ENCODE measurements at places on chromosomes 4 and X.

DNA sequence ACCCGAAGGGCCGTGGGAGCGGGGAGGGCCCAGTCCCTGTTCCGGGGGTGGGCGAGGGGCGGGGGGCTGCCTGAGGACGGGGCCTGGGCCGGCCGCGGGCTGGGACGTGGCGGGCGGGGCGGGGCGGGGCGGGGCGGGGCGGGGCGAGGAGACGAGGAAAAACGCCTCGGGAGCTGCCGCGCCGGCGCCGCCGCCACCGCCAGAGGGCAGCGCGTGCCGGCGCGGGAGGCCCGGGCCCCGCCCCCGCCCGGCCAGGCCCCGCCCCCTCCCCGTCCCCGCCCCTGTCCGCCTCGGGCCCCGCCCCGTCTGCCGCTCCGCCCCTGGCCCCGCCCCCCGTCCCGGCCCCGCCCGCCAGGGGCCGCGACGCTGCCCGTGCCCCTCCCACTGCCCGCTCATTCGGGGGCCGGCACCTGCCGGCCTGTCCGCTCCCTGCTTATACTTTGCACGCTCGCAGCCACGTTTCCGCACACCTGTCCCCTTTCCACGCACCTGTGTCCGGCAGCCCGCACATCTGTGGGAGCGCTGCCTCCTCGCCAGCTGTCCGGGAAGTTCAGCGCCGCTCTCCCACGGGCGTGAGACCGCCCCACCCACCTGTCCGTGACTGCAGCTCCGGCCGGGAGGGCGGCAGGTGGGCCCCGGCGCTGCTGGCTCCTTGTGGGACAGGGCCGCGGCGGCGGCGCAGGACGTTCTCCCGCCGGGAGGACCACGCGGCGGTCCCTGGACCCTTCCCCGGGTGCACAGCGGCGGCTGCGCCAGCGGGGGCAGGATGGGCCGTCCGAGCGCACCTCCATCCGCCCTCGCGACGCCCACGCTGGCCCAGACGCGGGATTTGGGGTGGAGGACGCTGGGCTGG is 1.7 kb upstream of the FGFRL1 start:
- peak; percentile 52 for DNase-seq

GRCh38 chr4:116632269-116632668 is 453.1 kb downstream of the TRAM1L1 start:
- DNase-seq = no peak

- no peak for DNase-seq
Measured at GRCh38 chr4:39319676-39320075, 46.5 kb downstream of the RFC1 start.

GRCh38 chrX:28997706-28998463 is 410.6 kb downstream of the IL1RAPL1 start:
- DNase-seq = no peak

- no peak for DNase-seq
Measured at GRCh38 chr4:85127653-85128052, 161.2 kb upstream of the WDFY3 start.

GRCh38 chr4:119025420-119025819 is 110.2 kb upstream of the MYOZ2 start:
- no peak for DNase-seq

DNA sequence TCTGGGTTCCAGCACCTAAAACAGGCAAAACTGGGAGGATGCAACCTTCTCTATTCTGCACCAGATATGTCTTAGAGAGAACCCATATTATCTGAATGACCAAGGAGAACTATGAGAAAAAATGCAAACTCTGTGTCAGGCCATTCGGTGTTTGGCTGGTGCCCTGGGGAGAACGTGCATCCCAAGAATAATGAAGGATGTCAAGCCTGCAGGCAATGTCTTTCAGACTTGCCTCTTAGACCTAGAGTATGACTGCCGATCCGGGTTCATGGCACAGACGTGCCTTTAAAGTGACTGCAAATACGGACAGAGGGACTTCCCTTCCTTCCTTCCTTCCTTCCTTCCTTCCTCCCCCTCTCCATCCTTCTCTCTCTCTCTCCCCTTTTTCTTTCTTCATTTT is 6.9 kb downstream of the XAGE1B start:
- no peak for DNase-seq

- no peak for DNase-seq
Measured at GRCh38 chrX:120751683-120752082, 121.8 kb upstream of the C1GALT1C1 start.

- no peak for DNase-seq
Measured at GRCh38 chr4:65007841-65008439, 598.7 kb upstream of the TECRL start.

DNA sequence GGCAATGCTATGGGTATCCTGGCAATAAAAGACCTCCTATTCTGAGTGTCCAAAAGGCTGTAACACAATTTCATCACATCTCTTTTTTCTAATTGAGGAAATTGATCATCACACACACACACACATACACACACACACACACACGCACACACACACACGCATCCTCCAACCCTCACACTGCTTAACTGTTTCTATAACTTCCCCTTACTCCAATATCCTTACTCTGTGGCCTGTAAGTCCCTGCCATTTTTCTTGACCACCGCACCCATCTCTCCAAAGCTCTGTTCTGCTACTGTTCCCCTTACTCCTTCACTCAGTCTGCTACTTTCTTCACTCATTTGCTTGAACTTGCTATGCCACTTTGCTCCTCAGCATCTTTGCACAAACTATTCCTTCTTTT is 115.6 kb downstream of the AMELX start:
- DNase-seq = no peak

- no peak for DNase-seq
Measured at GRCh38 chr4:177569434-177569833, 127.2 kb upstream of the AGA start.

DNA sequence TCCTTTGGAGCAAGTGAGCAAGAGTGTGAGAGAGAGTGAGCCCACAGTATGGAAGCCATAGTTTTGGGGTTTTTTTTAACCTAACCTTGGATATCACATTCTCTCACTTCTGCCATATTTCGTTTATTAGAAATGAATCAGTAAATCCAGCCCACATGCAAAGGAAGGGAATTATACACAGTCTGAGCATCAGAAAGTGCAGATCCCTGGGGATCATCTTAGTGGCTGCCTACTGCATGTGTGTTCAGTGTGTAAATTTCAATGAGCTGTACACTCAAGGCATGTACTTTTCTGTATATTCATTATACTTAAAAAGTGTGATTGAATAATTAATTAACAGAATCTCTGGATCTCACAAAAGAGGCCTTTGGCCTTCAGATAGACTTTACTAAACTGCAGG is 133.8 kb upstream of the PRPS2 start:
- no peak for DNase-seq

- DNase-seq = no peak
Measured at GRCh38 chr4:5940470-5941203, 47.8 kb upstream of the CRMP1 start.

DNA sequence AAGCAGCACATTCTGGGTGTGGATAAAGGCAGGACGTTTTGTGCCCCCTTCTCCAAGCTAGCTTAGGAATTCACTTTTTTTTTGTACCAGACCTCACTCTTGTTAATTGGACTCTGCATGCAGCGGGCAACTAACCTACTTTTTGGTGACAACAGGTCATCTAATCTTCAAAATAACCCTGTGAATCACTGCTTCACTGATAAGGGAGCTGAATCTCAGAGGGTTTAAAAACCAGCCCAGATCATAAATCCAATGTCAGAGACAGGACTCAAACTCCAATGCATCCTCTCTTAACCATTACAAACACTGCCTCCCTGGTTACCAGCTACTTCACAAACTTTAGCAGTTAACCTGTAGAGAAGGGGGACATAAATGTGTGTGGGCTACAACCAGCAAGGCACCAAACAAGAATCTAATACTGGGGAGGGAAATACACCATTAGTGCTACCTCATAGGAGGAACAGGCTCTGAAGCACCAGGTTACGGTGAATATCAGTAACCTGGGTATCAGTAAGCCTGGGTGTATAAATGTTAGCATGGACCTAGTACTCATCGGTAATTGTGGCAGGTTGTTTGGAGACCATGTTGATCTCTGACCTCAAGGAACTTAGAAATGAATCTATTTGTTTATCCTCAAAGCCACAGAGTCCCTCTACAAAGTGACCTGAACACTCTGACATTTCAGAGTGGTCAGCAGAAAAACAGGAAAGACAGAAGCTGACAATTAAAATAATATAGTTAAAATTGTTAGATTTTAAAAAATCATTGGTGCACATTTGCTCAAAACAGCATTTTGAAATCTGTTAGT is 2.6 kb downstream of the TIFA start:
- DNase-seq = no peak

GRCh38 chrX:147550217-147550616 is 361.5 kb upstream of the FMR1 start:
- no peak for DNase-seq

- DNase-seq = no peak
Measured at GRCh38 chr4:68021185-68021584, 57.9 kb upstream of the TMPRSS11A start.

DNA sequence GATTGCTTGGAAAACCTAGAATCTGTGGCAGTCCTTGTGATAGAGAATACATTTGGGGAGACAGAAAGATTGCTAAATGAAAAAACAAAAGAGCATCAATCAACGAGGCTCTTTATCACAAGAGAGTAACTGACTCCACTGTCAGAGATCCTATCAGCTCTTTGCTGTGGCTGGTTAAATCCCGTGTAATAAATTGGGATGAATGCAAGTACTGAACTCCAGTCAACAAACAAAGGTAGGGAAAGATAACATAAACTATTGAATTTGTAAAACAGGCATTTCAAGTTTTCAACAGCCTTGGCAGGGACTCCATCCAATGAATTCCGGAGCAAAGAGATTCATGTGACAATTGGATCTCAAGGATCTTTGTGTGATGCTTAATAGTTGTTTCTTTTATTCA is 21.3 kb downstream of the MMRN1 start:
- no peak for DNase-seq

GRCh38 chrX:146449243-146449642 is 360.3 kb upstream of the CXorf51B start:
- DNase-seq = no peak

GRCh38 chr4:183328832-183329231 is 6.6 kb upstream of the CLDN24 start:
- no peak for DNase-seq

- DNase-seq = no peak
Measured at GRCh38 chr4:145161549-145161948, 18.8 kb downstream of the OTUD4 start.

- no peak for DNase-seq
Measured at GRCh38 chrX:147890756-147891155, 21.0 kb upstream of the FMR1 start.

DNA sequence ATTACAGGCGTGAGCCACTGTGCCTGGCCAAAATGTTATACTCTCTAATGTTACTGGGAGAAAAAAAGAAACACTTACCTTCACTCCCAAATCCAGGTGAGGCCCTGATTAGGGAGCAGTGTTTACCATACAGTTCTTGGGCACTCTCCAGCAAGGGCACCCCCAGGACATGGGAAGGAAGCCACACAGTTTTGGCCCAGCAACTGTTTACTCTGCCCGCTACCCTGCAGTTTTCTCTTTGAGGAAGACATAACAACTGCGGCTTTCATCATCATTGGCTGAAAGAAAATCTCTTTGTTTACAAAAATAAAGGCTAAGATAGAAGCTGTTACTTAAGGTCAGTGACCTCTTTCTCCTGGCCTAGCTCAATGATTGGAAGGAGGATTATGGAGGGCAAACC is 145.5 kb upstream of the DUSP21 start:
- no peak for DNase-seq

DNA sequence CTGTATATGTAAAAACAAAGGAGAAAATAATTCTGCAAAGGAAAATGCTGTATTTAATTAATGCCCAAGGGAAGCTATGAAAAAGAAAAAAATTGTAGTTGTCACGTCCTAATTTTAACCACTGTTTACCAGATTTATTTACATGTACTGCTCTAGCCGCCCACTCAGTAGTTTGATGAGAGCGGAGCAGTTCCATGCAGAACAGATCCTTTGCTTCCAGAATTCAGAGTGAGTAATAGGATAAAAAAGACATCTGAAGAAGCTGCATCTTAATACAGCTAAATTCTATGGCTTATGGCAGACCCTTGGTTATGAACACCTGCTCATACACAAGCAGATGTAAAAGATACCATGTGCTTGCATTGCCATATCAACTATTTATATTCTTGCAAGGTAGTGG is 287.0 kb downstream of the GASK1B start:
- no peak for DNase-seq

DNA sequence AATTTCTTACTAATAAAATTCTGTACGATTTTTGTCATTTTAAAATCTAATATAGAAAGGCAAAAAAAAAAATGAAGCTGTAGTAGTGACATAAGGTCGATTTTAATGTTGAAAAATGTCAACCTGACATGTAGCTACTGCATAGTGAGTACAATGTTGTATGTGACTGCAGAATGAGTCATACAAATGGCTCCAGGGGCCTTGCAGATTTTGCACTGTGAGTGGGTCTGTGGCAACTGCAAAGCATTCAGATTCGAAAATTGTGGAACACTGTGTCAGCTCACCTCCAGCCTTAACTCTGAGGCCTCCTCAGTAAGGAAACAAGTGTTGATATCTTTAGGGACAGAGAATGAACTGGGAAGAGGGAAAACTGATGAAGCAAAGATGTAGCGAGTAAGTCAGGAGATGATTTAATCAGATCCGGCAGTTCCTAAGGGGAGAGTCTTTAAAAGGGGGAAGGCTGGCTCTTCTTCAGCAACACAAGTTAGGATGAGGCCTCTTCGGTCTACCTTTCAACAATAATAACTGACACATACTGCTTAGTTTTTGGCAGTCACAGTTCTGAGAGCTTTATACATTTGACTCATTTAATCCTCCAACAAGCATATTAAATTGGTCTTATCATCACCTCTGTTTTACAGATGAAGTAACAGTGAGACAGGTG is 24.9 kb downstream of the TKTL2 start:
- no peak for DNase-seq

DNA sequence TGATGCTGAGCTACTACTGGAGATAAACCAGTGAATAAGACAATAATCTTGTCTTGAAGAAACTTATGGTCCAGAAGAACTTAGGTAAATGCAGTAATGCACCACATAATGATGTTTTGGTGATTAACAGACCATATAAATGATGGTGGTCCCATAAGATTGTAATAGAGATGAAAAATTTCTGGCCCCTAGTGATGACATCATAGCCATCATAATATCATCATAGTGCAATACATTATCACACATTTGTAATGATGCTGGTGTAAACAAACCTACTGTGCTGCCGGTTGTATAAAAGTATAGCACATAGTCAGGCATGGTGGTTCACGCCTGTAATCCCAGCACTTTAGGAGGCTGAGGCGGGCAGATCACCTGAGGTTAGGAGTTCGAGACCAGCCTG is 846.8 kb downstream of the FSTL5 start:
- no peak for DNase-seq

GRCh38 chr4:147589586-147589985 is 27.6 kb upstream of the TMEM184C start:
- no peak for DNase-seq

All from hypothalamus (tissue), 51 donors.